ENCODE measurements at places on chromosomes 3 and 15.
A peak's percentile ranks its signal among the peaks of the same experiment; 100 is the strongest.

GRCh38 chr3:71896751-71897150 lies 111.8 kb upstream of the PROK2 start:
- no peak for DNase-seq

GRCh38 chr3:101202640-101203039 lies 117.7 kb downstream of the IMPG2 start:
- DNase-seq, result no peak

- no peak for DNase-seq
These were observed 36.2 kb upstream of the ARID3B start for GRCh38 chr15:74504836-74505235.

DNA sequence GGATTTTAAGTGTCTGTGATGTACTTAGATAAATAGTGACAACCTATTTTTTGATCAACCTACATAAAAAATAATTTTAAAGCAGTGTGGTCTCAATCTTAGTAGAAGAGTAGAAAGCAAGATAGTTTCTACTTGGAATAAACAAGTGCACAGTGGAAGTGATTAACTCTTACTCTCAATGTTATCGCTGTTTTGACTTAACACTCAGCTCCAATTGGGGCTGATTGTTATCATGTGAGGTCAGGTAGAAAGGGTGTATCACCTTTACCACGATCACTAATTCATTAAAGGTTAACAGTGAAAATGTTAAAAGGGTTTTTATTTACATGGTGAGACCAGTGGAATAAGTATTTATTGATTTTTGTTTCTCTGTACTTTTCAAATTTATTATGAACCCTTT lies 22.4 kb upstream of the APH1B start:
- DNase-seq, result no peak

- DNase-seq, result no peak
These were observed 423.5 kb downstream of the TUSC7 start for GRCh38 chr3:117133066-117133465.

- no peak for DNase-seq
These were observed 8.2 kb upstream of the DNAAF4 start for GRCh38 chr15:55515991-55516776.

GRCh38 chr3:48294611-48295263 lies 38.7 kb downstream of the SPINK8 start:
- no peak for DNase-seq

DNA sequence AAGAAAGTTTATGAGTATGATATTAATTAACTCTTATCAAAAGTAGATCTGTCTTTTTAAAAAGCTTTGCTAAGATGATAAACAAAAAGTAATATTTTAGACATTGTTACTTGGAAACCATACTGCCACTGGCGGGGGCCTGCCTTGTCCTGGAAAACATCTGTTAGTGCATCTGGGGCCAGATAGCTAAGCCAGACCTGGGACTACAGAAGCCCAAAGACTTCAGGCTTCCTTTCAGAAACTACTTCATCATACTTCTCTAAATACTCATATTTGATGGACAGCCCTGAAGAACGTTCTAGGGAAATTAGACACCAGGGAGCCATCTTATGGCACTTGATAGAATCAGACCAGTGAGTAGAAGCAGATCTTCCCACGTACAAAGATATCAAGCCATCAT lies 795.4 kb upstream of the SEMA6D start:
- DNase-seq, result no peak

DNA sequence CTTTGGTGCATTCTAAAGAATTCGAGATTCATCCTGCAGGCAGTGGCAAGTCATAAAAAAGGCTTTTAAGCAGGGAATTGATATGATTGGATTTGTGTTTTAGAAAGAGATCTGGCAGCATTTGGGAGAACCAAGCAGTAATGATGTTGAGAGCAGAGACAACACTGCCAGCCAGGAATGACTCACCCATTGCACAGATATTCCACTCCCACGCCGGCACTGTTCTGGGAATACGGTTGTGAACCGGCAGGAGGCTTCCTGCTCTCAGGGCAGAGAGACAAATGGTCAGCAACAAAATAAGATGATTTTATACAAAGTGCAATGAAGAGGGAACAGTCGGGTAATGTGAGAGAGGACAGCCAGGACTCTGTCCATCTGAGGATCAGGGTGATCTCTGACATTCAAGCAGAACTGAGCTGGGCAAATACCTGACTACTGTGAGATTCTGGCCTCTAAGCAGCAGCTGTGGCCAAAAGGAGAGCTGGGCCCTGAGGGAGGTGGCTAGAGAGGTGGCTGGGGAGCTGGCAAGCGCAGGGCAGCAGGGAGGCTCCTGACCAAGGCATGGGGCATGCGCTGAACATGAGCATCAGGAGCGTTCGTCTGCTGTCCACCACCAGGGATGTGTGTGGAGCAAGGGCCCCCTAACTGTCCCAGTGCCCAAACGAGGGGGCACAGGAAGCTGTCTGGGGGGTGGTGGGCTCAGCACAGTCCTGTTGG lies 56.1 kb upstream of the PLXNA1 start:
- DNase-seq, result peak; percentile 68

DNA sequence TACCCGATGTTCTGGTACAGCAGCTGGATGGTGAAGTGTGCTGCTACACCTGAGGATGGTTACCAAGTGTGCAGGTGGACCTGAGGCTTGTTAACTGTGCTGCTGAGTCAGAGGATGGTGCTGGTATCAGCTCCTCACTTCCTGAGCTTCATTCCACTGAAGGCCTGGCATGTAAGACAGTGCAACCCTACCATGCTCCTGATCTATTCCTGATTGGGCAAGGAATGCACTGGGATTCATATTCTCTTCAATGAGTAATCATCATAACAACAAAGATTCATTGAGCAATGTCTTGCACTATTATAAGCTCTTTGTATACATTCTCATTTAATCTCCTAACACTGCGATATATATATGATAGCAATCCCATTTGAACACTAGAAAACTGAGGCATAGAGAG lies 62.9 kb upstream of the THSD4 start:
- DNase-seq, result peak; percentile 72

DNA sequence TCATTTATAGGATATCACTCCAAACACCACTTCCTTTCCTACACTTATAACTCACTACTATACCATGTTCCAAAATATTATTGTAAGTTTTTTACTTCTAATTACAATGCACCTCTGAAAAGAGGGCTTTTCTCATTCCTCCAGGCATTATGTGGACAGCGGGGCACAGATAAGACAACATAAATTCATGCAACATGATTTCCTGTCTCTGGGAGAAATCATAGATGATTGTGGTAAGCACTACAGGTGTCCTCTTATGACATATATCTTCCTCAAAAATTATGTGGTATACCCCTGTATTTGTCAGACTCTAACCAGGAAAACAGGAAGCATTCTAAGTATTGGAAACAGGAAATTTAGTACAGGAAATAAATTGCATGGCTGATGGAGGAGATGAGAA lies 45.7 kb upstream of the INO80 start:
- DNase-seq, result no peak

DNA sequence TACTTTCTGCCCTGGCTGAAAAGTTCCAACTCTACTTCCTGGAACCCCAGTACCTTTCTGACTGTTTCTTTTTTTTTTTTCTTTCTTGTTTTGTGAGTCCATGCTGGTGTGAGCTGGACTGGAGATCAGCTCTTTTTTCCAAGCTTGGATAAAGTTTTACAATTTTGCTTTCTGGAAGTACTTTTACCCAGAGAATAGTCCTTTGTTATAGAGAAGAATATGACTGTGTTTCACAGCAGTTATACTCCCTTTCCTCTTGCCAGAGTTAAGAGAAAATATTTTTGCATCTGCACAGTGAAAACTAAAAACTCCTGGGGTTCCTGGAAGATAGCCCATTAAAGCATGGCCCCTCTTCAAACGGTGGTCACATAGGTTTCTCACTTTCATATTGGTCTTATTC lies 1100.6 kb downstream of the OTOL1 start:
- DNase-seq, result no peak

GRCh38 chr15:93980261-93980911 lies 251.0 kb upstream of the MCTP2 start:
- no peak for DNase-seq

GRCh38 chr3:129855832-129856419 lies 37.6 kb downstream of the TMCC1 start:
- peak; percentile 36 for DNase-seq

GRCh38 chr3:105140899-105141367 lies 225.8 kb upstream of the ALCAM start:
- DNase-seq, result no peak

- no peak for DNase-seq
These were observed 31.1 kb upstream of the SUCLG2 start for GRCh38 chr3:67685499-67685898.

- DNase-seq, result peak; percentile 55
These were observed 394.1 kb upstream of the TBL1XR1 start for GRCh38 chr3:177591379-177591778.

DNA sequence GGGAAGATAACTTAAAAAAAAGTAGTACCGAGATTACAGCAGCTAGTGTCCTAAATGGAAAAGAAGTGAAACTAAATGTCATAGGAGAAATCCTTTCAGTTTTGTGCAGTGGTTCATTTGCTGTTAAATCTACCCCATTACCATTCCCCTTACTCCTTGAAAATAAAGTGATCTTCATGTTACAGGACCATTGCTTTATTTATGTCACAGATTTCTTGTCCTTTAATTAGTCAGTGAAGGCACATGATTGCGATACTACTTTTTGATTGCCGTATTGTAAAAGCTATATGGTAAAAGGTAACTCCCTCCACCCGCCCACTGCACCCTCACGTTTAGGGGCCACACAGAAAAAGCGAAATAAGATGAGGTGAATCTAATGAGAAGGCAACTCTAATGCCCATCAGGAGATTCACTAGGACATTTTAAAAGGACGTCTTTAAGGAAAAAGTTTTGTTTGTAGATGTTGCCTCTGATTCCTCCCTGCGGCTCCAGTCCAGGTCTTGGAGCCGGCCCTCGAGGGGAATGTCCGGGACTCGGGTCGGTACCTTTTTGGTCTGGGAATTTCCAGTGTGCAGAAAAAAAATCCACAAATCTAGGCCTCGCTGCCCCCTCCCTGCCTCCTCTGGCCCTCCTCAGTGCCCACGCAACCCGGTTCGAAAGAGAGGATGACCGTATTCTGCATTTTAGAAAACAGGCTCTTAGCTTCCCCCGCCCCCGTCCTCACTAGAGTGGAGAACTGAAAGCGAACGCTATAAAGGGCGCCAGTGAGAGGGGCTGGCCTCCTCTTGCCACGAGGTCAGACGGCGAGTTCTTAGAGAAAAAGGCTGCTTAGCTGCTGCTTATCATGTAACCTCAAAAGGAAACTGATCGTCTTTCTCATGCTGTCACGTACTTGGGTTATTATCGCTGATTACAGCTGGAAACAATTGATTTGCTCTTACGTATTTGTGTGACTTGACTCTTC lies 21.8 kb upstream of the NFKBIZ start:
- DNase-seq, result peak; percentile 76

GRCh38 chr15:68054628-68055223 lies 611 bp downstream of the PIAS1 start:
- DNase-seq, result peak; percentile 40

All from fibroblast of skin of abdomen (primary cell).